ENCODE measurements at places on chromosomes 16 and 17.

- DNase-seq = peak; percentile 19
These were observed at the start of gene HYDIN for GRCh38 chr16:71230122-71230845. Gene HYDIN (minus strand): TSS chr16:71230722. CDS start chr16:71186895, 43,827 bp downstream.

DNA sequence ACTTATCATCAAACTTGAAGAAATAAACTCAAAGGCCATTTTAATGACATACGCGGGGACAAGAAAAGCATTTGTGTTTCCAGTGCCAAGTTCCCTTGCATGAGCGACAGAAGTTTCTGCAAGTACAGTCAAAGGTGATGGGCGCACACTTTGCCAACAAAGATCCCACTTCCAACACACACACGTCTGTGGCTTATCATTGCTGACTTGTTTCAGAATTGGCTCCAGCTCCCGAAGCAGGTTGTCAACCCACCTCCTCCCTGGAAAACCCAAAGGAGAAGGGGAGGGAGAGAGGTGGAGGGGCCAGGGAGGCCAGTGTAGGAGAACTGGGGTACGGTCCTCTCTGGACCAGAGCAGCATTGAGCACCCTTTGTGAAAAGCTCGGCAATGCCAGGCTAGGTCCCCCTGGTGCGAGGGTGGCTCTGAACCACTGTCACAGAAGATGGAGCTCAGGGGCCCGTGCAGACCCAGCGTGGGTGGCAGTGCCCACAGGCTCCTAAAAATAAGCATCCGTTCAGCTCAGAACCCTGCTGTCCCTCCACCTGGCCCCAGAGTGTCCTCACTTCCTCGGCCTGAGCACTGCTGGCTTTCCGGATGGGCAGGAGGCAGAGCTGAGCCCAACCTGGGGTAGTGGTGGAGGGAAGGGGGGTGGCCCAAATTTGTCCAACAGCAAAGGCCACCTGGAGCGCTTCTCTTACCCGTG is 33.2 kb downstream of the RBFOX3 start:
- DNase-seq = no peak

DNA sequence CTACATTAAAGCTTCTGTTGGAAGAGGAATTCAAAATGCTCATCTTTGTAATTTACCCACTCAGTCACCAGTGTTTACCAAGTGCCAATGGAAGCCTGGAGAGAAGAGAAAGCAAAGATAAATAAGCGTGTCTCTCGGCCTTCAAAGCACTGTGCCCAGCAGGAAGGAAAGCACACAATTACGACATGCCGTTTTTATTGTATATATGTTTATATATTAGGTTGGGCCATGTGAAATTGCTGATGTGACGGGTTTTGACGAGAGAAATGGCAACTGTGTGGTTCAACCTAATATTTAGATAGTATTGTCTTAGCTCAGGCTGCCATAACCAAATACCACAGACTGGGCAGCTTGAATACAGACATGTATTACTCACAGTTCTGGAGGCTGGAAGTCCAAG is 79.3 kb upstream of the HSBP1 start:
- no peak for DNase-seq

DNA sequence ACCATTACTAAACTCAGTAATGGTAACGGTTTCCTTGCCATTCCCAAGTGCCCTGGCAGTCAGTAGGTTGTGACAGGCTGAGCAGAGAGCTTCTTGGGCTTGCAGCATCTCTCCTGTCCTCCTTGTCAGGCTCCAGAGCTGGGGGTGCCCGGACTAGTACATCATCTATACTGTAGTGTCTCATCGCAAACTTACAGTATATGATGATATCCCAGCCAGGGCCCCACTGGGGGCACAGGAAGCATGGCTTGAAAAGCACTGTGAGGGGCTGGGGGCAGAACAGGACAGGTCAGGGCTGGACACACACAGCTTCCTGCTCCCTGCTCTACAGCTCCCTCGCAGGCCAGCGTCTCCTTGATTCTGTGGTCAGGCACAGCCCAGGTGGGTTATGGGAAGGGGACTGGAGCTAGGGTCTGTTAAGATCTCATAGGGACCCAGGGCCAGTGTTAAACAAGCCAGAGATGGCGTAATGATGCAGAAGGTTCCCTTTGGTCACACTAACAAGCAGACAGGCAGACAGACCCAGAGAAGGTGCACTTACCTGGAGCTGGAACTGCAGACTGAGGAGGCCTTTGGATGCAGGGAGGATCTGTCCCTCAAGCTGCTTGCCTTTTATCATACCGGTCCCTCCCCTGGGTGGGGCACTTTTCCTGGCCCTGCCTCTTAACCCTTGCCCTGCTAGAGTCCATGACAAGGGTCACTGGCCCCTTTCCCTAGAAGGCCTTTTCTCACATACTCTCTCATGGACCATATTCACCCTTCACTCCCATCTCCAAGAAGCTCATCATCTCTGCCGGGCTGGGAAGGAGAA is 6.8 kb downstream of the ERAL1 start:
- no peak for DNase-seq

GRCh38 chr16:31093132-31093703 is 1.4 kb downstream of the VKORC1 start:
- no peak for DNase-seq

- no peak for DNase-seq
These were observed 15.1 kb upstream of the DHX8 start for GRCh38 chr17:43468691-43469139.

DNA sequence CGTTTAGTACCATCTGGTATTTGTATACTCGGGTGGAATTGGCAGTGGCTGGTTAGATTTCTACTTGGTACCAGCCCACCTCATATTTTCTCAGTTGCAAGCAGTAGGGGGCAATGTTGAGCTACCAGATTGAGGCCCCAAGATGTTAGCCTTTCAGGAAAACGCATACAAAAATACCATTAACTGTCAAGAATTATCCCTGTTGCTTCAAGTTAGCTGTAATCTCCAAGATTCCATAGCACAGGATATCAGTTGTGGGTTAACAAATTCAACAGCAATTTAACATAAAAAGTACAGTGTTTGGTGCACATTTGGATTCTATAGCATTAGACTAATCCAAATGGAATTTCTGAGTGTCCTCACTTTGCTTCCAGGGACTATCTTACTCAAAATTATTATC is 188.2 kb downstream of the FTO start:
- DNase-seq = no peak

DNA sequence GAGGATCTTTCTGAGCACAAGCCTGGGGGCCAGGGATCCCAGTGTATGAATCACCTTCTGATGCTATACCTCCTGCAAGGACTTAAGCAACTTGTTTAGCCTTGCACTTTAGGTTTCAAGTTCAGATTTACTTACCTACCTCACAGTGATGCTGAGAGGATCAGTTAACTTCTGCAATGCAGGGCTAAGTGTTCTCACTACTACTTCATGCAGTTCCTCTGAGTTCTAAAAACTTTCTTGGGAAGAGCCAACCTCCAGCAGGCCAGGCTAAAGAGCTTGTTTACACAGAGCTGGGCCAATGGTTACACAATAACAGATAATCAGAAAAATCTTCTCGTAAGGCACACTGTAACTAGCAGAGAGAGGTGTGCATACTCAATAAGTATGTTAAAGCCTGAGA is 13.0 kb downstream of the VEZF1 start:
- DNase-seq = no peak
